ENCODE measurements at places on chromosomes 1 and 21.

GRCh38 chr1:227947386-227947675 lies 401 bp downstream of the WNT9A start:
- DNase-seq = no peak

GRCh38 chr1:228546541-228547463 lies 59.6 kb downstream of the RNF187 start:
- DNase-seq = no peak

DNA sequence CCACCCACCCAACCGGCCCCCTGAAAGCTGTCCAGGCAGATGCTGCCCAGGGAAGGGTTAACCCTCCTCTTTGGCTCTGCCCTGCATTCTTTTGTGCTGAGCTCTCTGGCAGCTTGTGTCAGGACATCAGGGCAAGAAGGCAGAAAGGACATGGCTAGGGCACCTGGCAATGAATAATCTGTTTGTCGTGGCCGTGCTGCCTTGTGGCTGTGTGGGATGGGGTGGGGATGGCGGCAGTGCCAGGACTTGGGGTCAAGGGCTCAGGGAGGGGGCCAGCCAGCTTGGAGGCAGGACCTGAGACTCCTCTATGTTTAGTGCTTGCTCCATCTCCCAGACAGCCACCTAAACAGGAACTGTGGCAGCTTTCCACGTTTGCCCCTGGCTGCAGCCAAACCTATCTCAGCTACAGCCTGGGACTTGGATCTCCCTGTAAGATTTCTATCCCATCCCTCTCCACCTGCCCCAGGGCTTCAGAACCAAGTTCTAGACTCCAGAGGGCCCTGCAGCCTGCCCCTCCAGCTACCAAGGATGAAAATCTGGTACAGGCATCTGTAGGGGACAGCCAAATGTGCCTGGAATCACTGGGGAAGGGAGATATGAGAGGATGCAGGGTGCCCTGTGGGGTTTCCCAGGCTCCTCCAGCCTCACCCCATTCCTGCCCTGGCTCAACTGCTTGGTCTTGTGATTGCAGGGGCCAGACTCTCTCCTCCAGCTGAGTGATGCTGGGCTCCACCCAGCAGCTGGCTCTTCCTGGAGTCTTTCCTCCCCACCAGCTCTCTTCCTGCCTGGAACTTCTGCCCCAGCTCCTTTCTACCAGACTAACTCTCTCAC lies 9.6 kb upstream of the GPR37L1 start:
- DNase-seq = no peak

- no peak for DNase-seq
Observed at GRCh38 chr1:162984699-162985098, 84.5 kb upstream of the RGS4 start.

DNA sequence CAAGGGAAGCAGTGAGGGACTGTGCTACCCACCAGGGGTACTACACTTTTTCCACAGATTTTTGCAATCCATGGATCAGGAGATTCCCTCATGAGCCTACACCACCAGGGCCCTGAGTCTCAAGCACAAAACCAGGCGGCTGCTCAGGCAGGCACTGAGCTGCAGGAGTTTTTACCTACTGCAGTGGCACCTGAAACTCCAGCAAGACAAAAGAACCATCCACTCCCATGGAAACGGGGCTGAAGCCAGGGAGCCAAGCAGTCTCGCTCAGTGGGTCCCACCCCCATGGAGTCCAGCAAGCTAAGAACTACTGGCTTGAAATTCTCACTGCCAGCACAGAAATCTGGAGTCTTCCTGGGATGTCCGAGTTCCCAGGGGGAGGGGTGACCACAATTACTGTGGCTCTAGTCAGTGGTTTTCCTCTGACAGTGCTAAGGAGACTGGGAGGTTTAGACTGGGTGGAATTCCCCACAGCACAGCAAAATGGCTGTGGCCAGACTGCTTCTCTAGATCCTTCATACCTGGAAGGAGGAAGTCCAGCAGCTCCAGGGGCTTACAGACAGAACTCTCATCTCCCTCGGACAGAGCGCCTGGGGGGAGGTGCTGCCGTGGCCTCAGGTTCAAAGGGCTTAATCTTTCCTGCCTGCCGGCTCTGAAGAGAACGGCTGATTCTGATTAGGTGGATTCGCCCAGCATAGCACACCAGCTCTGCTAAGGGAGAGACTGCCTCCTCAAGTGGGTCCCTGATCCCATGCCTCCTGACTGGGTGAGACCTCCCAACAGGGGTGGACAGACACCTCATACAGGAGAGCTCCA lies 437.8 kb downstream of the LTN1 start:
- DNase-seq = no peak

- DNase-seq = no peak
Observed at GRCh38 chr1:118396829-118397495, 211.9 kb upstream of the SPAG17 start.

- no peak for DNase-seq
Observed at GRCh38 chr1:192589813-192590212, 14.2 kb downstream of the RGS1 start.

DNA sequence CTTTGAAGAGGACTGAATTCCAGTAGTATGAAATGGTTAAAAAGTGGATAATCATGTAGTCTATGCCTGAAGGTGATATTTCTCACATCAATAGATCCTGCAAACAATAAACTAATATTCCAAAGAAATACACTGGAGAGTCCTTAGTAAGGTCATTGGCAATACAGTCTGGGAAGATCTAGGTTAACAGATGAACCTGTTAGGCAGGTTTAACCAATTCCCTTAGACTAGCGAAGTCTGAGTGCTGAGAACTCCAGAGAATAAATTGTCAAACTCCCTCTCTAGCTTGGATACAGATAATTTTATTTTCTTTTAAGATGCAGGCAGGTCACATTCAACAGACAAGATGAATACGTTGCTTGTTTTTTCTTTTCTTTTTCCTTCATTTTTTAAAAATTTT lies 2.4 kb downstream of the GPR157 start:
- DNase-seq = no peak

DNA sequence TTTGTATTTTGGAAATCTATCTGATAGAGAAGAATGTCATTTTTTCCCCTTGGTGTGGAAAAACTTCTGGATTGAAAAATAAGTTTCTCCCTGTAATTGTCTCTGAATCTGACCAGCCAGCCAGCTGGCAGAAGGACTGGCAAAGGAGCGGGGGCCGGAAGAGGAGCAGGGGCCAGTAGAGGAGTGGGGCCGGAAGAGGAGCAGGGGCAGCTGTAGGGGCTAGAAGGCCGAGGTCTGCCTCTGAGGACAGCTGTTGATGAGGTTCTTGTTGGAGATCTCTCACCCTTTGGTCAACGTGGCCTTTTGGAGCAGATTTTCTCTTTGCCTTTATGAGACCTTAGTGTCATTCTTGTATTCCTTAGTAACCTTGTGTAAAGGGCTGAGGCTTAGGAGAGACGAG lies 121.8 kb downstream of the GALNT2 start:
- no peak for DNase-seq

DNA sequence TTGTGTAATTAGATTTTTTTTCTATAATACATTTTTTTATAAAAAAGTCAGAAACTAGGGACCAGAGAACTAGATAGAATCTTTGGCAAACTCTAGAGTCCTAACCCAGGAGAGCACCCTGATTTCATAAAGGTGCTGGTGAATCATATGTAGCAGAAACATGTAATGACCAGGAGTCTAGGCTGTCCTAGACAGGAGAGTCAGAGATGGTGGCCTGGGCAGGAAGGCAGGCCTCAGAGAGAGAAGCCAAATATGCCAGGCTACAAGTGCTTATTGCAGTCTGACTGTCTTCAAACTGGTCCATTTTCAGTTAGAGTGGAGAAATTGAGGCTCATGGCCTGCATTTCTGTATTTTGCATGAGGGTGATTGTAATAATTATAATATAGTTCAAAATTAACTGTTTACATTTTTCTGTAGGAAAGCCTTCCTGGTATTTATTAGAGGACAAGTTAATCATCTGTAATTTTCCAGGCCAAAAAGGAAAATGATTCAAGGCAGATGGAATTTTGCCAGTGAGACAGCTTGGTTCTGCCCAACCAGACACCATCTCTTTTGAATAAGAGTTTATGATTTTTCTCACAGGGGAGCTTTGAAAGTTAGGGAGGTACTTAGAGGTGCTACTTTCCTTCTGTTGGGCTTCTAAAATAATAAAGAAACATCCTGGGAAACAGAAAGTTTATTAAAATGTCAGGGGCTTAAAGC lies 129.8 kb downstream of the S1PR1 start:
- no peak for DNase-seq

DNA sequence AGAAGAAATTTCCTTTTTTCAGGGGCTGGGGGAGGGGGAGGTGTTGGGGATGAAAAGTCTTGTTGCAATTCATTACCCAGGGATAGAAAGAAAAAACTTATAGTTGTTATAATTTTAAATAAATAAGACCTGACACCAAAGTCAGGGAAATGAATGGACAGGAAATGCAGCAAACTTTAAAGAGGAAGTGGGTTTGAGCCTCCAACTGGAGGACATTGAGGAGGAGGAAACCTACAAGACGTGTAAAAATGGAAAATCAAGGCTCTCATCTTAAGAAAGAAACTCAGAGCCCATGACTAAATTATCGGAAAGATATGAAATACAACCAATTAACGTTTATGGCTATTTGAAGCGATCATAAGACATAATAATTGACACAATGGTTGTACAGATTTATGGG lies 54.4 kb downstream of the NIBAN1 start:
- DNase-seq = no peak
